ENCODE measurements at places on chromosomes 4 and X. TPM values are rescaled to one million over a fixed set of nuclear protein-coding genes. Genes with fewer than 3 reads are reported as not detected.
A peak's percentile ranks its signal among the peaks of the same experiment; 100 is the strongest.

DNA sequence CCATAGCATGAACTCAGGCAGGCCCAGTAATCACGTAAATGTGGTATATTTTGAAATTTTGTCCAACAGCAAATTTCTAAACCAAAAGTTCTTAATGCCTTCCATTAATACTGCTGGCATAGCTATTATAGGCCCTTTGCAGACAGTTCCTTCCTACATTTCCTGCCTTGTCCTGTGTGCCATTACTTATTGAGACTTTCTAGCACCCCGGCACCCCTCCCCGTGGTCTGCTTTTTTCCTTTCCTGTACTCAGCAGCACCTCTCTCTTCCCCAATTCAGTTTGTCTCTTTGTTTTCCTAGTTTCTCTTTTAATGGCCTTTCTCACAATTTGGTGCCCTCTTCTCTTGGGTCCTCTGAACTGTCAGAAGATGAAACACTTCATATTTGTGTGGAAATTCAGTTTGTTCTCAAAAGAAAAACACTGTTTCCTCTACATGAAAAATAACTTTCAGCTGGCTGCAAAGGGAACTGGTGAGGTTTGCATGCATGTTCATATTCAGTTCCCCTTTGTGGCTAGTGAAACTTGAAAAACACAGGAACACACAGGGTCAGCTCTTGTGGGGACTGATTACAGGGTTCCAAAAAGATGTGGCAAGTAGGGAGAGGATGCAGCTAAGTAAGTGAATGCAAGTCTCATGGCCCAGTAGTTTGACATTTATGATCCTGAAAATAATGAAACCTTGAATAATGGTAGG is 17.1 kb downstream of the GPR34 start:
- DNase-seq = no peak
- no peaks in the 10 kb centered on the region for H3K36me3 ChIP-seq
- H3K4me3 ChIP-seq = peak overlapping the region; percentile 31
- peak overlapping the region; percentile 56 for H3K27ac ChIP-seq
- no peaks in the 10 kb centered on the region for H3K27me3 ChIP-seq
- peaks cover 26% of the 10 kb centered on the region for H3K4me1 ChIP-seq

PARM1 gene
- 0.13 TPM for total RNA-seq

DNA sequence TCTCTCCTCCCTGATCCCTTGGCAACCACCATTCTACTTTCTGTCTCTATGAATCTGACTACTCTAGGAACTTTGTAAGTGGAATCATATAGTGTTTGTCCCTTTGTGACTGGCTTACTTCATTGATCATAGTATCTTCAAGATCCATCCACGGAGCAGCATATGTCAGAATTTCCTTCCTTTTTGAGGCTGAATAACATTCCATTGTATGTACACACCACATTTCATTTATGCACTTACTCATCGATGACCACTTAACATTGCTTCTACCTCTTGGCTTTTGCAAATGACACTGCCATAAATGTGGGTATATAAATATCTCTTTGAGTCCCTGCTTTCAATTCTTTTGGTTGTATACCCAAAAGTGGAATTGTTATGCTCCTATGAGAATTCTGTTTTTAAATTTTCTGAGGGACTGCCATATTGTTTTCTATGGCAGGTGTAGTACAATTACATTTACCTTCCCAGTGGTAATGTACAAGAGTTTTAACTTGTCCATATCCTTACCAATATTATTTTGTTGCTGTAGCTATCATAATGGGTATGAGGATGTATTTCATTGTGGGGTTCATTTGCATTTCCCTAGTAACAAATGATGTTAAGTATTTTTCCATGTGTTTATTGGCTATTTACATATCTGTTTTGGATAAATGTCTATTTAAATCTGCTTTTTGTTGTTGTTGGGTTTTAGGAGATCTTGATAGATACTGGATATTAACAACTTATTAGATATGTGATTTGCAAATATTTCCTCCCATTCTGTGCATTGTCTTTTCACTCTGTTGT is 466.1 kb downstream of the C4orf33 start:
- no peaks in the 10 kb centered on the region for H3K4me1 ChIP-seq
- H3K4me3 ChIP-seq = no peak overlapping the region
- no peak overlapping the region for H3K27ac ChIP-seq
- no peaks in the 10 kb centered on the region for H3K27me3 ChIP-seq
- DNase-seq = no peak

DNA sequence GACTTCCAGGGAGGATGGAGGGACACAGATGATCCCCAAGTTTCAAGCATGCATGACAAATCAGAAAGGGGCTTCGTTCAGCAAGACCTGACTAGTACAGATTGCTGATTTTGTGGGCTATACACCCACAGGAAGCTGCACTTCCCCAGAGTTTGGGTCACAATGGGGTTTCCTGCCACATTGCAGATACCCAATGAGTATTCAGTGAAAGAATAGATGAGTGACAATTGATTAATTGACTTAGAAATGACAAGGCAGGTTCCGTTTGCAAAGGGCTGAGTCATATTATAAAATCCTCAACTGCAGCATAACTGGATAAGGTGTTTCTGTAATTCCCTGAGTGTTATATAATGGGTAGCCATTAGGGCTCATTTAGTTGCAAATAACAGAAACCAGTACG is 146.6 kb upstream of the TBL1X start:
- H3K36me3 ChIP-seq = no peaks in the 10 kb centered on the region
- peaks cover 10% of the 10 kb centered on the region for H3K4me1 ChIP-seq
- H3K27ac ChIP-seq = peak overlapping the region; percentile 56
- no peak overlapping the region for H3K4me3 ChIP-seq
- DNase-seq = no peak
- no peaks in the 10 kb centered on the region for H3K27me3 ChIP-seq

GRCh38 chr4:142683503-142683902 is 162.6 kb downstream of the INPP4B start:
- H3K27me3 ChIP-seq = no peaks in the 10 kb centered on the region
- no peak overlapping the region for H3K27ac ChIP-seq
- no peak overlapping the region for H3K4me3 ChIP-seq
- DNase-seq = no peak
- H3K36me3 ChIP-seq = peaks cover 3% of the 10 kb centered on the region
- H3K4me1 ChIP-seq = no peaks in the 10 kb centered on the region

PROM1 gene
- total RNA-seq = not detected

CLGN gene
- total RNA-seq = not detected

TET2 gene
- total RNA-seq = 53.2 TPM

- H3K4me3 ChIP-seq = no peak overlapping the region
- no peak for DNase-seq
- no peaks in the 10 kb centered on the region for H3K4me1 ChIP-seq
- peaks cover 8% of the 10 kb centered on the region for H3K27me3 ChIP-seq
- no peaks in the 10 kb centered on the region for H3K36me3 ChIP-seq
- no peak overlapping the region for H3K27ac ChIP-seq
Measured at GRCh38 chr4:108919226-108919893, 156.5 kb upstream of the ETNPPL start.

- H3K27ac ChIP-seq = no peak overlapping the region
- H3K36me3 ChIP-seq = no peaks in the 10 kb centered on the region
- H3K4me1 ChIP-seq = no peaks in the 10 kb centered on the region
Measured at GRCh38 chr4:89549907-89550306, 242.3 kb upstream of the GPRIN3 start.
